Omental fat pad (tissue), 4 donors: ENCODE measurements at places on chromosomes 12 and 14.

DNA sequence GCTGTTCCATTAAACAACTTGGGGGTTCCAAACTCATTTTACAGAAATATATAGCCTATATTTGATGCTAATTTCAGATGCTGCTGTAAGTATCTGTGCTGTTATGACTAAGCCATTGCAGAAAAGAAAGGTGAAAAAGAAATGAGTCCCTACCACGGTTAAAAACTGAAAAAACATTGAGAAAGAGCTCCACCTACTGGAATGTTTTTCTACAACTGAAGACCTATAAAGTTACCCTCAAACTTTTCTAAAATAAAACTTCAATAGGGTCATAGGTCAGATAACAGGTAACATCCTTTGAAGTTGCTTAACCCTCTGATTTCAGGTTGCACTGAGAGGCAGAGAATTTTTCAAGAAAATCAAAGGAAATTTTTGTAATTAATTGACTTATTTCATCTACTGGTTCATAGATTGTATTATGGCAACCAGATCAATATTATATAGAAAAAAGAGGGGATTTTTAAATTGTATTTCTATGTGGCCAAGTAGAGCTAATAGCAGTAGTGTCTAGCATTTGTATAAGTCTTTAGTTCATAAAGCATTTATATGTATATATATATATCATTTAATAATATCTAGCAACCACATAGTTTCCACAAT lies 279.9 kb downstream of the RPS29 start:
- DNase-seq = no peak

GRCh38 chr12:66036317-66036716 lies 94.2 kb downstream of the LLPH start:
- DNase-seq = no peak

DNA sequence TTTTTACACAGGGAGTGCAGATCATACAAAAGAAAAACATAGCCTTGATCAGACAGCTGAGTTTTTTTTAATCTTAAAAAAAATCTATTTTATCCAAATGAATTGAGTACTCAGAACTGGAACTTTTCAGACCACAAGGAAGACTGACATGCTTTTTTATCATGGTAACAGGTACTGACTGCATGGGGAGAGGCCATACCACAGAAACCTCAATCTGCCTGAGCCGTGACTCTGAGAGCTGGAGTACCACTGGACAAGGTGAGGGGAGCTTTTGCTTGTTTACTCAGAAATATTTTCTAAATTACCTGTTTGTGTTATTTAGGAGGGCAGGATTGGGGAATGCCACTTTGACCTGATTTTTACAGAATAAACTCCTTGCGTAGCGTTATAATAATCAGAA lies 143.9 kb downstream of the ALX1 start:
- no peak for DNase-seq

DNA sequence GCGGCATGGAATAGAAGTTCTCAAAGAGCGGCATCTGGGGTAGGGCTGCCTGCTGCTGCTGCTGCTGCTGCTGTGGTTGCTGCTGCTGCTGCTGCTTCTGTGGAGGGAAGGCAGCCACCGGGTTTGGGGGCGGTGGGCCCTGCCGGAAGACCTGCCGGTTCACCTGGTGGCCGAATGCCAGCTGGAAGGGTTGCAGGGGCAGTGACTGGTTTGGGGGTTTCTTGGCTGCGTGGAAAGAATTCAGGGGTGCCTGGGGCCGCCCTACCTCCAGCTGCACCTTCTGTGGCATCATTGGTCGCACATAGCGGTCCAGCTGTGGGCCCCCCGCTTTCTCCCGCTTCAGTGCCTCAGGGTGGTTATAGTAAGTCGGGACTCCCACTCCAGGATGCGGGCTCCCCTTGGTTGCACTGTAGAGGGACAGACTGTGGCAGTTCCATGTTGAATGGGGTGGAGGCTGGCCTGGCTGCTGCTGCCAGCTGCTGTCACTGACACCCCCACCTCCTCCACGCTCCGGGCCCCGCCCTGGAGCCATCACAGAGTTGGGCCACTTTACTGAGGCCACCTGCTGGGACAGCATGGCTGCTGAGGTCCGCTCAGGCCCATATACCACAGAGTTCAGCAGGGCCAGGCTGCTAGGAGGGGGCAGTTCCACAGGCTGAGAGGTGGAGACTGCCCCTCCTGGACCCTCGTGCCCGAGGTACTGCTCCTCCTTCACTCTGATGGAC lies 25.2 kb upstream of the PNMA1 start:
- DNase-seq = no peak
